ENCODE measurements at places on chromosomes 4 and X.

DNA sequence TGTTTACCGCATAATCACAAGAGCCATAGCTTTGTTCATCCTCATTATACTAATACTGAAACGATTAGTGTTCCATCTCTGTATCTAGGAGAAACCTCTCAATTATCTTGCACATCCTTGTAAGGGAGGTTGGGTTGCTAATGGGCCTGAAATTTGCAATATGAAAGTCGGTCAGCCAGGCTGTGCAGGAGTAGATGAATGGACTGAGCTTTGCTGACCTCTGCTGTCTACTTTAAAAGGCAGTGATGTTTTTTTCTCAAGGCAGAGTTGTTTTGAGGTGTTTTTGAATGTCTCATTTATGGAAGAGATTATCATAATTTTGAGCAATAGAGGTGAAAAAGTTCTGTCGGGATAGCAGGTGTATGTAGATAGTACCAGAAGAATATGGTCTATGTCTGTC is 47.9 kb upstream of the LINC00632 start:
- DNase-seq, result no peak

DNA sequence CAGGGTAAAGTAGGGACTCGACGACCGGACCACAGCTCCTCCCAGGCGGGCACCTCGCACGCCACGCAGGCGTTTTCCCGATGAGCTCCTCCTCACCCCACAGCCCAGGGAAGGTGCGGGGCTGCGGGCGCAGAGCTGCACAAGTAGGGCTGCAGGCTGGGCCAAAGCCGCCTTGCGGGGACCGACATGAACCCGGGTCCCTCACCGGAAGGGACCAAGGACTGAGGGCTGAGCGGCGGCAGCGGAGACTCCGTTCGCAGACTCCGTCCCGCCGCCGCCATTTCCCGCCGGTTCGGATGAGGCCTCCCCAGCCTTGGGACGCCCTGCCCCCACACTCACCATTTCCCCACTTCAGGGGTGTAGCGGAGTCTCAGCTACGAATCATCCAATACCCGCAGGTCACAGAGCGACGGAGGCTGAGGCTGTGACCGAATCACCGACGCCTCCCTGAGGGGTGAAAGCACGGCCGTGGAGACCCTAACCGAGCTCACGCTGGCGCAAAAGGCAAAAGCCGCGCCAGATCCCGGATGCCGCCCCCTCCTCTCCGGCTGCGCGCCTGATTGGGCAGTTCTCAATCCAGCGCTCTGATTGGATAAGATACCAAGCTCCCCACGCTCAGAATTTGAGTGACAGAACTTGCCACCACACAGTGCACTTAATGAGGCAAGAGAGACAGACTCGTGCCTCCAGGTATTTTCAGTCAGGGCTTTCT is at the start of gene ZNF732:
Gene ZNF732, minus strand, starts transcription at position 506 of the 712 bp plus-strand sequence. Its CDS starts 164 bp downstream, at position 342.
- no peak for DNase-seq

GRCh38 chrX:134388161-134389109 is 71.5 kb upstream of the HPRT1 start:
- DNase-seq, result no peak

DNA sequence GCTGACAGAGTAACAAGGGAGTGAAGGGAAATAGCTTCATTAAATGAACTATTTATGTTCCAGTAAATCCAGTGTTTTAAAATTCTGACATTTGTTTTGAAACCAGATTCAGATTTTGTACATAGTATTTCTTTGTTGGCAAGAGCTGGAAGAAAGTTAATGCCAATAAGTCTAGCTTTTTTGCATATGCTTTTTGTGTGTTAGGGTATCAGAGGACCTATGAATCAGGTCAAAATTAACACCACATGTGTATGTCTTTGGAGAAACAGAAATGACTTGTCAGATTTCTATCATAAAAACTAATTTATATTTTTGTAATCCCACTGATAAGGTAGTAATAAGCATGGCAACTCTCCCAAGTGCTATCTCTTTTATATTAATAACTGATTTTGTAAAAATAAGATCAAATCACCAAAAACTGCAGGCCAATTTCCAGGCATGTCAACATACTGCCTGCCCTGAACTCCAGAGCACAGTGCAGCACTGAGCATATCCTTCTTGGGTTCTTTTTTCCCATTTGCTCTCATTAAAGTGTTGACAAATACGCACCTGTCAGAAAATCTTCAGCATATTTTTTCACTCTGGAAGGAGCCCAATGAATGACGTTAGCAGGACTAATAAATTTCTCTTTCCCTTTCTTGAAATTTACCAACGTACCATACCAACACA is 65.5 kb downstream of the SH3RF1 start:
- DNase-seq, result no peak

GRCh38 chrX:54178100-54178940 is 4.7 kb downstream of the FAM120C start:
- no peak for DNase-seq

DNA sequence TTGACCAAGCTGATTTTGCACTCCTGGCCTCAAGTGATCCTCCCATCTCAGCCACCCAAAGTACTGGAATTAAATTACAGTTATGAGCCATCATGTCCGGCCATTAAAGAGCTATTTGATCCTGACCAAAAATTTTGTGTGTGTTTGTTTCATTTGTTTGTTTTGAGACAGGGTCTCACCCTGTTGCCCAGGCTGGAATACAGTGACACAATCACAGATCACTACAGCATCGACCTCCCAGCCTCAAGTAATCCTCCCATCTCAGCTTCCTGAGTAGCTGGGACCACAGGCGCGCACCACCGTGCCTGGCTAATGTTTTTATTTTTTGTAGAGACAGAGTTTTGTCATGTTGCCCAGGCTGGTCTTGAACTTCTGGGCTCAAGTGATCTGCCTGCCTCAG is 82.9 kb upstream of the RBPJ start:
- no peak for DNase-seq

DNA sequence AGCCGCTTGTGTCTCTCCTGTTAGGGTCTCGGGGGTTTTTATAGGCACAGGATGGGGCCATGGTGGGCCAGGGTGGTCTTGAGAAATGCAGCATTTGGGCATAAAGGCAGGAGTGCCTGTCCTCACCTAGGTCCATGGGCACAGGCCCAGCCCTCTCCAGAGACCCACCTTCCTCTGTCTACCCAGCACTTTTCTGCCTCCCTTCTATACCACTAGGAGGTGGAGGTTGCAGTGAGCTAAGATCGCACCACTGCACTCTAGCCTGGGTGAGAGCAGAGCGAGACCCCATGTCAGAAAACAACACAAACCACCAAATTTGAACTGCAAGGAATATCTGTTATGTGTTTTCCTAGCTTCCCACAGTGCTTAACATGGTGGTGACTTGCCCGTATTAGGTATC is 38.0 kb downstream of the MOB1B start:
- DNase-seq, result no peak

DNA sequence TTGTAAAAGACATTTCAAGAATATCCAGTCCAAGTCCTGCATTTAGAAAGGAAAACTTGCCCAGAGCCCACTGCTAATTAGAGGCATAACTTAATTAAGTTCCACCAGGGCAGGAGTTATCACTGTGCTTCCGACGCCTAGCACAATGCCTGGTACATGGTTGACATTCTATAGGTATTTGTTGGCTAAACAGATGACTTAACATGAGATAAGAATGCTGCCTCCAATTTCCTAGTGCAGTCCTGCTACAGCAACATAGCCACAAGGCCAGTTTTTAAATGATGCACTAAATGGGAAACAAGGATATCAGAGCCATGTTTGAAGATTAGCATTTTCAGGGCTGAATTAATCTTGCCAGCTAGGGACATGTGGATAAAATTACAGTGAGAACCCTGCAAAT is 164.1 kb downstream of the RASL11B start:
- DNase-seq, result no peak

DNA sequence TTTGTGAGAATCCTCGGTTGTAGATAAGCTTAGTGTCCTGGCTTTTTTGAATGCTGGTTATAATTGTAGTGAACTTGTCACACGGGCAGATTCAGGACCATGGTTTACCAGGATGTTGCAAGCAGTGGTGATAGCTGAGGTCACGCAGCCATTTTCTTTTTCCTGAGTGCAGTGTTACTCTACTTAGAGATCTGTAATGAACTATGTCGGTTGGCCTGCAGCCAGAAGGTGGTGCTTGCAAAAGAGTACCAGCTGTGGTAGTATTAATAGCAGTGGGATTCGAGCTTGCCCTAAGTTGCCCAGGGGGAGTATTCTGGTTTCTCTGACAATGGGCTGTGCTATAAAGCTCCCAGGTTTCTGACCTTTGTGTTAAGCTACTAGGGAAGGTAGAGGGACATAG is 368.9 kb downstream of the SLITRK2 start:
- no peak for DNase-seq

- no peak for DNase-seq
Measured at GRCh38 chrX:49111791-49112190, 11.7 kb downstream of the GPKOW start.

DNA sequence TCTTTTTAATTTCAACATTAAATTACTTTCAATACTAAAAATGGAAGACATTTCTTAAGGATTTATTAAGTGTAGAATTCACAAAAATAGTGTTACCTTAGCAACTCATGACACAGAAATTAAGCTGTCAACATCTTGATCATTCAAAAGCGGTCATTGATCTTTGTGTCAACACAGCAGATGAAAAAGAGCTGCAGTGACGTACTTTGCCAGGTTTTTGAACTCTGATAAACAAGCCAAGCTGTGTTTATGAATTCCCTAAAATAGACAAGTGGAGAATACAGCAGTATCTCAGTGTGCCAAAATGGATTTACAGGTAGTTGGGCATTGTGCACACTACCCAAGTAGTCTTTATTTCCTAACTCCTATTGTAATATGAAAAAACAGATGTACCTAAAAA is 1141.8 kb upstream of the PCDH7 start:
- no peak for DNase-seq

DNA sequence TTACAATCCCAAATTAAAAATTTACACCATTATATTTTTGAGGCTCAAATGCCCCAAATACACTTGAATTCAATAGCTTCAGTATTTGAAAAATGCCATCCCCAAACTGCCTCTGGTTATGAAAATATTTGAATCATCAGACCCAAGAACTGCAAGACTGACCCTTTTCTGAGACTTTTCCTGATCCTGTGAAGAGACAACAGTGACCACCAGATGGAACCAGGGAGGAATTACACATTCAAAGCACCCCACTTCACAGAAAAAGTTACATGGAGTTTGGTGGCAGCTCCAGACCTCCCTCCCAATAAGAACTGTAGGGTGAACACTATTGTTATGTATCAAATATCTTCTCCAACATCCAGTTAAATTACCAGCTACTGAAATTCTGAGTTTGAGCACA is 44.0 kb upstream of the SCD5 start:
- no peak for DNase-seq

DNA sequence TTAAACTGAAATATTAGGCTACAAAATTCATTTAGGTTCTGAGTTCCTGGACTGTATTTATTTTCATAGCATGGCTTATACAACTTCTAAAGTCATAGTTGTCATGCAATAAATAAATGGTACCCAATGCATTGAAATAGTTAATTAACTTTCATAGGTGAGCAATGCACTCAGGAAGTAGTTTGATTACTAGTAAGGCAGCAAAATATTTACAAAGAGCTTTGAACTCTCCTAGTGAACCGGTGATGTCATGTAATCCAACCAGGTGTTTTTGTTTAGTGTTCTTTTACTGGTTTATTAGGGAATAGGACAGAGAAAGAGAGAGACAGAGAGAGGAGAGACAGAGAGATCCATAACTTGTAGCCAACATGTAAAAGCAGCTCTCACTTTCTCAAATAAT is 228.6 kb upstream of the CTSO start:
- DNase-seq, result no peak

DNA sequence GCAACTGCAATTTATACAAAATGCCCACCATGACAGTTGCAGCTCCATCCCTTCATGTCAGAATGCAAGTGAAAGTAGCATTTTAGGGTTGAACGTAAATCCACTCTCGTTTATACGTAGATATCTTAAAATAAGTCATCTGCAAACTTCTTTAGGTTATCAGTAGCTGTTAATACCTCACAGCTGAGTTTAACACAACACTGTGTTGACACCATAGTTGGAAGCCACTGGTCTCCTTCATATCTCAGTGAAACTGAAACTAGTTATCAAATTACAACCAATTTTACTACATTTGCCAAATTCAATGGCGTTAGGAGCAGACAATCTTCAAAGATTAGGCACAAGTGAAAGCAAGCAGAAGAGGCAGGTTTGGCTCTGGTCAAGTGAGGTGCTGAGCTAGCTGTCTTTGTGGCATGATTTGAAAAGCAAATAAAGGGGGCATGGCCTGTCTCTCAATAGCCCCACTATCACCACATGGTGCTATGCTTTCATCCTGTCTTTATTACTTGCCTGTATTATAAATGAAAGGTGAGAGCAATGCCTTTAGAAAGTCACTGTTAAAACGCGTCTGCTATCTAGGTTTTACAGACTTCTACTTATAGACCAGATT is 12.3 kb downstream of the PPP3CA start:
- DNase-seq, result no peak

GRCh38 chr4:115234405-115235093 is 121.1 kb upstream of the NDST4 start:
- no peak for DNase-seq

DNA sequence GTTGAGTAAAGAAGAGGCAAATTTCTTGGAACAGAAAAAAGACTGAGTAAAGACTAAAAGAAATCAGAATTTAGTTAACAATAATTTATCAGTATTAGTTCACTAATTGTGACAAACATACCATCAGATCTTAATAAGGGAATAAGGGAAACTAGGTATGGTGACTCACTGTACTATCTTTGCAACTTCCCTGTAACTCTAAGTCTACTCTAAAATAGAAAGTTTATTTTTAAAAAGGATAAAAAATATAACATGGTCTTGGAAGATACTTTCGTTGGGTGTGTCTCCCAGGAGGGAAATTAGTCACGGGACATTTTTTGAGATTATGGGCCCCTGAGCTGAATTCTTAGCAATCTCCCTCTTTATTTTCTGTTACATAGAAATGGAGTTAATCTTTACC is 97.3 kb downstream of the EMCN start:
- DNase-seq, result no peak

GRCh38 chr4:107818301-107818910 is 6.3 kb upstream of the SGMS2 start:
- no peak for DNase-seq

DNA sequence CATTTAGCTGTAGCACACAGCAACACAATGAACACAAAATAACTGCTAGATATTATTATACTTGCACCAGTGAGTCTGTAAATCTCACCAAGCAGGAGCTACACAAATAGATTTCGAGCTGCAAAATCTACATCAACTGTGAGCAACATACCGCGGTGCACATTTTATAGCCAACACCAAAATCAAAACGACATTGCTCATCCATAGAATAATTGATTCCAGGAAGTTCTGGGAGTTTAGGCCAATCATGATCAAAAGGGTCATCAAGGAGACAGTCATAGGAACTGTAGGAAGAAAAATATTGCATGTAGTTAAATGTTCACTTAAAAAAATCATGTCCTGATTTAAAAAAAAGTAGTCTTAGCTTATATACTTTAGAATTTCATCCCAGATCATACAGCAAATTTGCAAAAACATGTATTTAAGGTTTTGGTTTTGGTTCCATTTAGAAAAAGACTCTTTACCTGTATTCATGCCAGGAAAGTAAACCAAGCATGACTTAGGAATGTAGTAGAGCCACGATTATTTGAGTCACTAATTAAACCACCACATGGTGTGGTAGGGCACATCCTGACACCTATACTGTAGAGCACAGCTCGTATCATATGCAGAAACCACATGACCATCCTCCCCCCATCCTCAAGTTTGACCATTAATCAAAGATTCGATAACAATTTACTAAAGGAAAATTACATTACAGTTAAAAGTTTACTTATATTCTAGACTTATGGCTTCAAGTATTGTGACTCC is 250.4 kb downstream of the ADAMTS3 start:
- no peak for DNase-seq

Data from activated naive CD4-positive, alpha-beta T cell treated with anti-CD3 and anti-CD28 coated beads, Interleukin-2, amount 50 U/mL, for 72 hours (primary cell).